ENCODE measurements at places on chromosomes 5 and 9. TPM values are rescaled to one million over a fixed set of nuclear protein-coding genes. Genes with fewer than 3 reads are reported as not detected.

PLAC8L1 gene
- 1.5 TPM for total RNA-seq

GRCh38 chr9:110986529-110986928 is 51.7 kb downstream of the LPAR1 start:
- no peak for DNase-seq

GRCh38 chr5:158013939-158014338 is 155.0 kb upstream of the CLINT1 start:
- no peak for DNase-seq

PCDHA1 gene
- not detected for total RNA-seq

- no peak for DNase-seq
Measured at GRCh38 chr5:141866096-141866495, 12.1 kb downstream of the PCDH1 start.

CD74 gene
- 540 TPM for total RNA-seq

DNA sequence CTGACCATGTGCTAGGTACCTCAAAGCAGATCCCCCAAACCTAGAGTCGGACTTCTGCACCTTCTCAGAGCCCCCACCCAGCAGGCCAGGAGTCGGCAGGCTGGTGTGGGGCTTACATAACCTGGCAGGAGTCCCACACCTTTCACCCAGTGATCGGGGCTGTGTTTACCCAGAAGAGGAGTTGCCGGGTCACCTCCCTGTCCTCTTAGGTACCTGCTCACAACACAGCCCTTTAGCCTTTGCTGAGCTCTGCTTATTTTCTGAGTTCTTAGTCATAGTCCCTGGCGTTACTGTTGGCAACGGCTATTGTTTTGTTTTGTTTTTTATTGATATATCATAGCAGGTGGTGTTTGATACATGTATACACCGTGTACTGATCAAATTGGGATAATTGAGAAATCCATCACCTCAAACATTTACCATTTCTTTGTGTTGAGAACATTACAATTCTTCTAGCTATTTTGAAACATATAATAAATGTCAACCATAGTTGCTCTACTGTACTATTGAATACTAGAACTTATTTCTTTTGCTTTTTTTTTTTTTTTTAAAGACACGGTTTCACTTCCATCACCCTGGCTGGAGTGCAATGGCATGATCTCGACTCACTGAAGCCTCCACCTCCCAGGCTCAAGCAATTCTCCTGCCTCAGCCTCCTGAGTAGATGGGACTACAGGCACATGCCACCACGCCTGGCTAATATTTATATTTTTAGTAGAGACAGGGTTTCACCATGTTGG is 10.4 kb upstream of the EEIG1 start:
- DNase-seq = no peak

- no peak for DNase-seq
Measured at GRCh38 chr5:142072488-142072887, 36.1 kb upstream of the NDFIP1 start.

- no peak for DNase-seq
Measured at GRCh38 chr5:143217065-143217803, 186.3 kb downstream of the NR3C1 start.

SLIT3 gene
- total RNA-seq = not detected

DNA sequence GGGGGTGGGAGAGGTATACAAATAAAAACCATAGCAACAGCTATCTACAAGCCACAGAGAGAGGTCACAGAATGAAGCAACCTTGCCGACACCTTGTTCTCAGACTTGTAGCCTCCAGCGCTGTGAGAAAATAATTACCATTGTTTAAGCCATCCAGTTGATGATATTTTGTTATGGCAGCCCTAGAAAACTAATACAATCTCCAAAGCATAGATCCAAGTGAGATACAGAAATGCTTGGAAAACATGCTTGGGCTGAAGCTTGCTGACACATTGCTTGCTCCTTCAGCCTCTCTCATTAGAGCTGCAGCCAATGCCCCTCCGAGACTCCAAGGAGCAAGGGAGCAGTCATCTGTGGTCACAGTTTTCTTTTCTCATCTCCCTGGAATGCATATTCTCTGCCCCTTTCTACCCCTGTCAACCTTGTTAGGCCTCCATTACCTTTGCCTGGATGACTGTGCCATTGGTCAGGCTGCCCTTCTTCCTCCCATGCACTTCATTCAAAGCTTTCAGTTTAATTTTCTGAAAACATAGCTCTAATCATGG is 401.4 kb upstream of the KLF4 start:
- DNase-seq = no peak

SPATA6L gene
- 9.2 TPM for total RNA-seq

- no peak for DNase-seq
Measured at GRCh38 chr9:93588641-93589609, 12.5 kb downstream of the PHF2 start.

TMEM215 gene
- not detected for total RNA-seq

ZFP2 gene
- total RNA-seq = 1.0 TPM

GLRA1 gene
- total RNA-seq = not detected

PHYHD1 gene
- total RNA-seq = 2.0 TPM

Data from naive thymus-derived CD4-positive, alpha-beta T cell (primary cell).